ENCODE measurements at places on chromosomes 6 and 20.
A peak's percentile ranks its signal among the peaks of the same experiment; 100 is the strongest.

DNA sequence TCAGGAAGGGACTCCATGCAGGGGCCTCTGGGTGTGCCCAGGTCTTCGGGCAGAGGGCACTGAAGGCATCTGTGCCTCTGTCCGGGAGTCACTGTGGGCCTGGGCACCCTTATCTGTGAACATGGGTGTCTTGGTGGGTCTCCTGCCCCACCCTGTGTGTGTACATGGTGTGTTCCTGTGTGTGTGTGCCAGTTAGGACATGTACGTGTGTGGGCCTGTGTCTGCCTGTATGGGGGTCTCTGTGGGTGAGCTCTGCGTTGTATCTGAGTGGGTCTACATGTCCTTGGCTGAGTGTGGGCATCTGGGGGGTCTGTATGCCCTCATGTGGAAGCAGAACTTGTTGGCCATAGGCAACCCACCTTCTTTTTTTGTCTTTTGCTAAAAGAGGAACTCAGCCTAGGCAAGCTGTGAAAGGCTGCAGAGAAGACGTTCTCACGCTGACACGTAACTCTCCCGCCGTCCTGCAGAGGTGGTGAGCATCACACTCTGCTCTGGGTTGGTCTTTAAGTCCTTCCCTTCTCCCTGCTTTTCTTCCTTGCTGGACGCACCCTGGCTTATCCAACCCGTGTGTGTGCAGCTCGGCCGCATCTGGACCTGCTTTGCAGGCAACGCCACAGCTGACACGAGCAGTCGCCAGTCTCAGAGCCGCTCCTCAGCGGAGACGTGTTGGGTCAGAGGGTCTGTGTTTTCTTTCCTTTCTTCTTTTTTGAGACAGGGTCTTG lies 532 bp upstream of the NPBWR2 start:
- DNase-seq = no peak

GRCh38 chr6:111989743-111990142 lies 64.2 kb upstream of the CCN6 start:
- DNase-seq = no peak

GRCh38 chr6:33602180-33602579 lies 18.9 kb upstream of the ITPR3 start:
- no peak for DNase-seq

- DNase-seq = no peak
These were observed 643.8 kb downstream of the DHX35 start for GRCh38 chr20:39605908-39606307.

GRCh38 chr6:125812394-125813292 lies 21.9 kb downstream of the NCOA7 start:
- DNase-seq = peak; percentile 52

GRCh38 chr6:104326173-104327001 lies 533.3 kb downstream of the HACE1 start:
- DNase-seq = peak; percentile 69

DNA sequence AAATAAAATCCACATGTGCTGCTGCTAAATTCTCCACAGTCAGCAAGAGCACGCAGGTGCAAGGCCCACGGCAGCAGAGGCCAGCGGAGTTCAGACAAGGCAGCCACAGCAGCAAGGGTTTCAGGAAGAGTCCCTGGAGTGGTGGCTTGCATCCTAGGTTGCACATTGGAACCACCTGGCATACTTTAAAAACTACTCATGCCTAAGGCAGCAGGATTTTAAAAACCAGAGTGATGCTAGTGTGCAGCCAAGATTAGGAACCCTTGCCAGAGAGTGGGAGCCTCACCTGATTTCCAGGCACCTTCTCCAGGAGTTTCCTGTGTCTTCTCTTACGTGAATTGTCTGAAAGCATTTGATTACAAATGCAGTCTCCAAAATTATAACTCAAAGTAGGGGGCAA lies 104.0 kb upstream of the GPR6 start:
- DNase-seq = no peak

DNA sequence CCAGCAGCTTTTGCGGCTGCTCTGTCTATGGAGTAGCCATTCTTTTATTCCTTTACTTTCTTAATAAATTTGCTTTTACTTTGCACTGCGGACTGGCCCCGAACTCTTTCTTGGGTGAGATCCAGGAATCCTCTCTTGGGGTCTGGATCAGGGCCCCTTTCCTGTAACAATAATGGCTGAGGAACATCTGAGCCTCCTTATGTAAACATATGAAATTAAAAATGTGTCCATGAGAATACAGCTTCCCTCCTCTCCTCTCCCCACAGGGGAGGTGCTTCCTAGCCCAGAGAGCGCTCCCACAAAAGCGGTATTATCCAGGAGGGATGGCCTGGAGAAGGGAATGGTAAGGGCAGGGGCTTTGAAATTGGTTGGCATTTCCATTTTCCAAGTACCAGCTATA lies 81.1 kb downstream of the PSMG4 start:
- no peak for DNase-seq

DNA sequence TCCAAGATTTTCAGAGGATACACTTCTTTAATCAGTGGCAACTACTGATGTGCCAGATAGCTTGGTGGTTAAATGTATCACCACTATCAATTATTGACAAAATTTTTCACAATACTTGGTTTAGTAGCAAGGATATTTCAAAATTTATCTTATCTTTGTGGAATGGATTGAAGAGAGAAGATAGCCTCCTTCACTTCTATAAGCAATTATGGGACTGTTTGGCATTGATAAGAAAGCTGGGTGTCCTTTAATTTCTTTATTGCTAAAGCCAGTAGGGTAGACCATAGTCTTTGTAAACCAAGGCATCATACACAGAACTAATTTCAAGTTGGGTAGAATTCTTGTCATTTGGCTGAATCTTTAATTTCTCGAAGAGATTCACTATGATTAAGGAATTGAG lies 4.9 kb upstream of the RNF182 start:
- DNase-seq = no peak

GRCh38 chr6:147063469-147064031 lies 140.7 kb upstream of the STXBP5 start:
- DNase-seq = peak; percentile 77

DNA sequence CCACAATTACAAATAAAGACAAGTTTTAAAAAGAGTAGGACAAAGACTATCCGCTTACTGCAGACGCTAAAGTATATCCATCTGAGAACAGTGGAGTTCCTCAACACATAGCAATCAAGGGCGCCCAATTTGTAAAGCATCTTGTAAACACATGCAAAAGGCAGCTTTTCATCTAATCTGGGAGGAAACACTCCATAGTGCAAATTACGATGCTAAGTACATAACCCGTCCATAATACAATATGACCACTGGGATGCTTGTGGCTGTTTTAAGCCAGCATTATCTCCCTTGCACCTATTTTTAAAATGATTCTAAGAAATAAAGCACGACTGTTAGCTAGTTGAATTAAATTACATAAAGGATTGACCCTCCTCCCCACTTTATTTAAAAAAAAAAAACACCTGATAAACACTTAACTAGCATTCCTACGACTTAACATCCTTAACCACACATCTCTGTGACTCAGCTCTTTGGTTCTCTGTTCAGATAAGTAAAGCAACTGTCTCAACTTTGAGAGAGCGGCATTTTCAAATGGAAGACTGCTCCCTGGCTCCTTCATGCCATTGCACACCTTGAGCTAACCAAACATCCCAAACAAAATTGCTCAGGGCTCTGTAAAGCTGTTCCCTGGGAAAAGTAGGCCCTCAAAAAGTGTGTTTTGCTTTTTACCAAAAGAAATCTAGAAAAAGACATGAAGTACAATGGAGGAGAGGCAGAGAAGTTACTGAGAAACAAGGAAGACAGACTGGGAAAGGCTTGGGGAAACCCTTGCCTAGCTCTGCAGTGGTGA lies 14.2 kb downstream of the SLC22A23 start:
- DNase-seq = peak; percentile 71

GRCh38 chr6:25341203-25341552 lies 62.0 kb downstream of the CARMIL1 start:
- DNase-seq = no peak

DNA sequence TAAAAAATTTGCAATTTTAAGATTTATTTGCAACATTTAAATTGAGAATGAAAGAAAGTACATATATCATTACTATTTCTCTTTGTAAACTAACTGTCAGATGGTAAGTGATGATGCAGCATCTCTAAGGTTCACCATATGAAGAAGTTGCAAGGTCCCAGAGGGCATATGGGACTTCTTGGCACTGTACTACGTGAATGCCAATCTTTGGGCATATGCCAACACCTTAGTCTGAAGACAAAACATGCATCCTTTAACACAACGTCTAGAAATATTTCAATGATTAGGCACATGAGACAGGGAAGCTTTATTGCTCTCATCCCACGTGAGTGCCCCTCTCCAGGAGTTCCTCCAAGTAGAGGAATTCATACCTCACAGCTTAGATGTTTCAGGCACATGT lies 66.8 kb downstream of the CDK19 start:
- no peak for DNase-seq

DNA sequence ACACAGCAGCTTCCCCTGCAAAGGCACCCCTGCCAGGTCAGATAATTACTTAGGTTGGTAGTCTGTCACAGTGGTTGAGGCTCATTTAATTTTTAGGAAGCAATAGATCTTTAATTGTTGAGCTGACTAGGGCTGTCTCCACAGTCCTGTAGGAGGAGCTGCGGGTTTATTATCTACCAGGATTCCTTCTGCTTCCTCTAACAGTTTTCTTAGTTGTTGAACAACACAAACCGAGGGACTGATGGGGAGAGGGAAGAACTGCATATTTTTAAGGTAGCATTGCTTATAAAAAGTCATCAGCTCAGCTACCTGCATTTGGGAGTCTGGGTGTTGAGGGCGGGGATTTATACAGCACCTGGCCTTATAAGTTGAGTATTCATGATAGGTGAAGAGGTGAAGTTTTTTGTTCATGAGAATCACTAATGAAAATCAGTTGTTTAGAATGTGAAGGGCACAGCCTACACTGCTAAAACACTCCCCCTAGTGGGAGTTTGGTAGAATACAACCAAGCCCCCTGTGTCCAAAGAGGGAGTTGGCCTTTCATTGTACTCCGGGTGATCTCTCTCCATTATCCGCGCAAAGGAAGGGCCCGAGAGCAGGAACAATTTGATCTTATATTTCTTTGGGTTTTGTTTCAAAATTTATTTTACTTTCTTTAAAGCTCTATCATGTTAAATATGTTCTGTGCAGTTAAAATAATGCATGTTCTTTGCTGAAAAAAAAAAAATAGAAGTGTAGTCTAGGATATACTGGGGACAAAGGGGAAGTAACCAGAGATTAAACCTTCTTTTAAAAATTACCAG lies 69.6 kb downstream of the SSR1 start:
- DNase-seq = peak; percentile 82

- DNase-seq = peak; percentile 15
These were observed 48.5 kb downstream of the STK4 start for GRCh38 chr20:45014671-45015415.

- DNase-seq = no peak
These were observed 80.6 kb downstream of the MAP3K5 start for GRCh38 chr6:136711644-136712043.

- DNase-seq = no peak
These were observed 635 bp downstream of the SLC35B3 start for GRCh38 chr6:8434727-8435092.

DNA sequence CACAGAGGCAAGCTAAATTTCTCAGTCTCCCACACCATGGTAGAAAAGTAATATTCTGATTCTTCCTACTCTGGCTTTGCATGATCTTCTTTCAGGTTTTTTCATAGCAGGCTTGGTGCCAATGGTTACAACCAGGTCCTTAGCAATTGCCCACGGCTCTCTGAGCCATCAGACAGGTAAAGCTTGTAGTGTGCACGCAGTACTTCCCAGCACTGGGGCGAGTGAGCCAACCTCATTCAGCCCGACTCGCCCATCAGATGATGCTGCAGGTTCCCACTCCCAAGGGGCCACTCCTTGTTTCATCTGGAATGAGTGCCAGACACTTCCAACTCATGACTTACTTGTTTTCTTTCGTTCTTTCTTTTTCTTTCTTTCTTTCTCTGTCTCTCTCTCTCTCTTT lies 78.3 kb downstream of the PERP start:
- DNase-seq = peak; percentile 63

- DNase-seq = no peak
These were observed 208.3 kb downstream of the TMEM200A start for GRCh38 chr6:130574146-130574545.

DNA sequence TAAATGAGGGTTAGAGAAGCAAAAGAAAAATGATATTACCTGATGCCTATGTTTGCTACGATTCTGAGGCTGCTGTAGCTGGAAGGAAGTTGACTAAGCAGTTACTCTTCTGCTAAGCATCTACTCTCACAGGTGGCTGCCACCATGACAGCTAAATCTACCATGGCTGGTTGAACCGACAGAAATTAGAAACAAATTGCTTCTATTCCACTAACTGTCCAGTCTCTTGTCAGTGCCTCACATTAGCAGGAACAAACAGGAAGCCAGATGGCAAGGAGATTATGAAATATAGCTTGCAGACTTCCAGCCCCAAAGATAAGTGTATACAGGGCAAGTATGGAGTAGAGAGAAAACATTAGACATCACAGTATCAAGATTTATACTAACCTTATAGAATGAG lies 59.4 kb upstream of the TMEM200A start:
- peak; percentile 3 for DNase-seq

DNA sequence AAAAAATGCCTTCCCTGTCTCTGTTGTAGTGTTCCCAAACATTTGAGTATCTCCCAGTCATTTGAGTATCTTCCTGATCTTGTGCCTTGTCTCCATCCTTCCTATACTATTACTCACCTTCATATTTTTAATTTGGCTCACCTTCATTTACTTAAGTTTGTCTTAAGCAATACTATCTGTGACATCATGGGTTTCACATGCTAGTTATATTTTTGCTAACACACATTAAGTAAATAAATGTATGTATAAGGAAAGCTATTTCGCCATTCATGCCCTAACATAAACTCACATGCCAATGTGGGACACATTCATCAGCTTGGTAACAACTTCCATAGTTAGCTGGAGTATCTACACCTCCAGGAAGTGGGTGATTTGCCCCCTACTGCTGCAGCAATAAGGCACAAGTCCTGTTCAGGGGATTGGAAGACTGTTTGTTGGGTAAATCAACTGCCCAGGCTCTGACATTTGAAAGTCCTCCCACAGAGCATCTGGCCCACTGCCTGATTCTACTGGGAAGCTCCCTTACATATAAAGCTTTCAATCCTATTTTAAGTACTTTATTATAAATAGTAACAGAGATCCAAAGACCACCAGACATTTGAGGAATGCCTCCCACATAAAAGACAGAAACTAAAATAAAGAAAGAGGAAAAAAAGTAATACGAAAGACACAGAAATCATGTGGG lies 132.3 kb downstream of the ISM1 start:
- no peak for DNase-seq

- no peak for DNase-seq
These were observed 31.9 kb downstream of the PLCG1 start for GRCh38 chr20:41169162-41169690.

- peak; percentile 83 for DNase-seq
These were observed 100.5 kb downstream of the EYA4 start for GRCh38 chr6:133341607-133342158.

- peak; percentile 67 for DNase-seq
These were observed 4.6 kb upstream of the GUCA1B start for GRCh38 chr6:42199106-42199981.

- peak; percentile 47 for DNase-seq
These were observed 25.0 kb upstream of the NELFCD start for GRCh38 chr20:58956078-58956477.

DNA sequence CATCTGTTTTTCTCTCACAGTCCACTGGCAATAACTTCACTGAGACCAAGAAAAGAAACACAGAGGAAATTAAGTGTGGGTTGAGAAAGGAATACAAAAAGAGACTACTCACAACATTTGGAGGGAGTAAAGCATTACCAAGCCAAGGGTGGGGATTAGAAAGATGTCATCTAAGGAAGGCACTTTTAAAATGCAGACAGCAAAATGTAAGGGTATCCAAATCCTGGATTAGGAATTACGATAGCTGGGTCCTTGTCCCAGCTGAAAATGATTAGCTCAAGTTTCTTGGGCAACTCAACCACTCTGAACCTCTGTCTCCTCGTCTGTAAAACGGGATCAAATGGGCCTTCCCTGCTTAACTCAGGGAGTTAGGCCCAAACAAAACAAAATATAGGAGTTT lies 2.2 kb downstream of the LEMD2 start:
- no peak for DNase-seq

Measured in PC-3 (cell line).